Activated CD4-positive, alpha-beta T cell treated with anti-CD3 and anti-CD28 coated beads for 4 hours (primary cell): ENCODE measurements at places on chromosomes 11 and 22.
A peak's percentile ranks its signal among the peaks of the same experiment; 100 is the strongest.

GRCh38 chr11:64341429-64341828, 1.4 kb downstream of the CCDC88B start:
- no peak for DNase-seq

GRCh38 chr22:46090631-46091201, 59.6 kb upstream of the PPARA start:
- DNase-seq = no peak

GRCh38 chr22:22345781-22346180, 101.2 kb downstream of the VPREB1 start:
- DNase-seq = no peak

DNA sequence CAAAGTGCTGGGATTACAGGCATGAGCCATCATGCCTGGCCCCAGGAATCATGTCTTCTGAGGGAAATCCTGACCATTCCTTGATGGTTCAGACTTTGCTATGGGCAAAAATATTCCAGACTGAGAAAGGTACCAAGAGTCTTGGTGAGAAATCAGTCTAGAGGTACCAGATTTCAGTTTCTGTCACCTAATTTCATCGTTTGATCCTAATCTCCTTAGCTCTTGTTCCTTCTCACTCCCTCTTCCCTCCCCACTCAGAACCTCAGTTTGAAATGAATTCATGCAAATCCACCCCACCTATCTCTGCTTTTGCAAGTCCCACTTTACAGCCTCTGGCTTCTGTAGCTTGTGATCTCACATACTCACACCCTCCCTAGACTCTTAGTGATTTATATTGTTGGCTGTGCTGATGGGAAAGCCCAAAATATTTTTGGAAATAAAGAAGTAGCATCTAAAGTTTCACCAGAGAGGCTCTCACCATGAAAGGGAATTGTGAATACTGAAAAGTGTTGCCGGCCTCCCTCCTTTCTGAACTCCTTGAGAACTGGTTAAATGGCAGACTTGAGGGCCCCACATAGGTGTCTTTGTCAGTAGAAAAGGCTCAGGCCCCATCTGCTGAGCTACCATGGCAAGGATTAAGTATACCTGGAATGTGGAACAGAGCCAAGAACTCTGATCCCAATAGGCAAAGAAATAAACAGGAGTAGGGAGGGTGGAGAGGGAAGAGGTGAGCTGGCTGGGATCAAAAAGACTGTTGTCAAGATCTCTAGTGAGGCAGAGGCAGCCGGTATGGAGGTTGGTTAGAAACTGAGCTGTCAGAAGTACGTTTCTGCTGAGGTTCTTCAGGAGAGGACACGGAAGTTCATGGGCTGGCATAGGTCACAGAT, 190.5 kb upstream of the MTMR2 start:
- no peak for DNase-seq

GRCh38 chr11:952406-953385, 27.0 kb downstream of the AP2A2 start:
- no peak for DNase-seq

- DNase-seq = no peak
Observed at GRCh38 chr11:60378354-60378753, at the start of gene MS4A7. TSS of gene MS4A7 (plus strand) at chr11:60378532. CDS start at chr11:60383142, 4,610 bp downstream.

GRCh38 chr11:82811369-82811768, 77.7 kb upstream of the FAM181B start:
- no peak for DNase-seq

DNA sequence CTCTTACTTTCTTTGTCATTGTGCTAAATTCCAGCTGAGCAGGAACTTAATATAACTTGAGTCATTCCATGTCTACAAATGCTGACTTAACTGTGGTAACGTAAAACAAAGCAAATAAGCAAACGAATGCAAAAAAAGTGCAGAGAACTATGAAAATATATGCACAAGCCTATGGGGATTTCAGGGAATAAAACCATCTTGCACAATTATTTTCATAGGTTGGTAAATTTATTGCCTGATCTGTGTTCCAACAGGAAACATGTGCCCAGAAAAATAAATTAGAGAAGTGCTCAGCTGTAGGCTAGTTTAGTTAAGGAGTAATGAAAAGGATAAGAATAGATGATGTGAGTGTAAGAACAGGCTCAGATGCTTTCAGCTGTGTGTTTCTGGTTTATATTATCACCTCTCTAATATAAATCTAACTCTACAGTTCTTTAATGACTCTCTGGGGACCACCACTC, 1169.3 kb downstream of the LRRC4C start:
- DNase-seq = no peak

DNA sequence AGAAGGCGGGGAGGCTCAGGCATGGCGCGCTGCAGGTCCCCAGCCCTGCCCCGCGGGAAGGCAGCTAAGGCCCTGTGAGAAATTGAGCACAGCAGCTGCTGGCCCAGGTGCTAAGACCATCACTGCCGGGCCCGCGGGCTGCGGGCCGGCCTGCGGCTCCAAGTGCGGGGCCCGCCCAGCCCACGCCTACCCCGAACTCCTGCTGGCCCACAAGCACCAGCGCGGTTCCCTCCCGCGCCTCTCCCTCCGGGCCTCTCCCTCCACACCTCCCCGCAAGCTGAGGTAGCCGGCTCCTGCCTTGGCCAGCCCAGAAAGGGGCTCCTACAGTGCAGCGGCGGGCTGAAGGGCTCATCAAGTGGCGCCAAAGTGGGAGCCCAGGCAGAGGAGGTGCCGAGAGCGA, 4.6 kb upstream of the RDX start:
- DNase-seq = no peak

- DNase-seq = no peak
Observed at GRCh38 chr11:8326337-8326736, 62.7 kb upstream of the LMO1 start.

DNA sequence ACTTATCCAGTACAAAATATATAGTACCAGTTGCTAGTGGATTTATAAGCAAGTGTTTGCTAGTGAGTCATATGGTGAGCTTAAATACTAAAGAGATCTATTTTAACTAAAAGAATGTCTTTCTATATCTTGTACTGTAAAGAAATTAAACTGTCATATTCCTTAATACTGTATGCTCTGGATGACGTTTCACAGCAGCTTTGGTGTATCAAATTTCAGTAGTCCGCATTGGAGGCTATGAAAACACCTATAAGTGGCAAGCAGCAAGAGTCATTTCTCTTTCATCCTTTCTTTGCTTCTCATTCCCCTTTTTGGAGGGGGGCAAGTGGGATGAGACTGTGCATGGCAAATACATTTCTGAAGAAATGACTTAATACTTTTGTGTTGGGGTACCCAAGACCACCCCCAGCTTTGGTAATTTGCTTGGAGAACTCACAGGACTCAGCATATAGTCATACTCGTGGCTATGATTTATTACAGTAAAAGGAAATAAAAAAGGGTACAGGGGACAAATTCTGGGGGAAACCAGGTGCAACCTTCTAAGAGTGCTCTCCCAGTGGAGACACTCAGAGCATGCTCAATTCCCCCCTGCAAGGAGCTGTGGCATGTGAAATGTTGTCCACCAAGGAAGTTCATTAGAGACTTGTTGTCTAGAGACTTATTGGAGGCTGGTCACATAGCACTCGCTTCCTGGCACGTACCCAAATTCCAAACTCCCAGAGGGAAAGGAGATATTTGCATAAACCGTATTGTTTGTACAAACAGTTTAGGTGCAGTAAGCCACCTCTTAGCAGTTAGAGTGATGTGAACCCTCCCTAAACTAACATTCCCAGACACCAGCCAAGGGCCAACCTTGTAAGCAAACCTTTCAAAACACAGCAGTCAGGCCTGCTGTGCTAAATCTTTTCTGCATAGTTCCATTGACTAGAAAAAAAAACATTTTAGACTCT, 210.8 kb downstream of the PGR start:
- DNase-seq = no peak

DNA sequence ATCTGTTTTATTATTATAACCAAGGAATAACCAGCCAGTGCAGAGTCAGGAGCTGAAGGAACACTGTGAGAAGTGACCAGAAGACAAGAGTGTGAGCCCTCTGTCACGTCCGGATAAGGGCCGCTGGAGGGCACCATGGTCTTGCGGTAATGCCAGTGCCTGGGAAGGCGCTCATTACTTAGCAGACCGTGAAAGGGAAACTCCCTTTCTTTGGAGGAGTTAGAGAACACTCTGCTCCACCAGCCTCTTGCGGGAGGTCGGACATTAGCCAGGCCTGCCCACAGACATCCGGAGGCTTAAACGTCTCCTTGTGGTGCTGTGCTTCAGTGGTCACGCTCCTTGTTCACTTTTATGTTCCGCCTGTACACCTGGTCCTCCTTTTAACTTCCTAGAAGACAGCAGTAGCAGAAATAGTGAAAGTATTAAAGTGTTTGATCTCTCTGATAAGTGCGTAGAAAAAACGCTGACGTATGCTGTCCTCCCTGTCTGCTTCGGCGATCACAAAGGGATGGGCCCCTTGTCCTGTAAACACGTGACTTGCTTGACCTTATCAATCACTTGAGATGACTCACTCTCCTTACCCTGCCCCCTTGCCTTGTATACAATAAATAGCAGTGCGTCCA, 120.6 kb upstream of the LMO1 start:
- no peak for DNase-seq

DNA sequence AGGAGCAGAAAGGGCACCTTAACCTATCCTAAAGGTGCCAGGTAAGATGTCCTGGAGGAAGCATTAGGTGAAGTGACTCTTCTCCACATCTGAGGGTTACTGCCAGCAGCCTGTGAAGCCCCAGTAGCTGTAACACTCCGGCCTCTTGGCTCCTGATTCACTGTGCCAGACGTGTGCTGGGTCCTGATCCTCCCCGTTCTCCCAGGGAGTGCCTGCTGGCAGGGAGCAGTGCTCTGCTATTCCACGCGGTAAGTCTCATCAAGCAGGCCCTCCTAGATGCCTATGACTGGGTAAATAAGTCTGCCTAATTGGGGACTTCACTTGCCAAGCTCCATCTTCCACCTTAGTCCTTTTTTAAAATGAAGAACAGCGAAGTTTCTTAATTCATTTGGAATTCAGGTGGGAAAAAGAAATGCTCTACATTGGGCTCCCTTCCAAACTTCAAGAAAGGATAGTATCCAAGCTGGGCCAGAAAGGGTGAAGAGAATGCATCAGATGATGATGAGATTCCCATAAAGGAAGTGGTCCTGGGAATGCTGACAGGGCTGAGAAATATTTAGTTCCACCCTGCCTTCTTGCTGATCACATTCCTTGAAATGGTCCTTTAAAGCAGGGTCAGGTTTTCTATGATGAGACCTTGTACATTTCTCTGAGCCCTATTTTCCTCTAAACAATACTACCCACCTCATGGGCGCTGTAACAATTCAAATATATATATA, 188.0 kb downstream of the MAML2 start:
- no peak for DNase-seq

DNA sequence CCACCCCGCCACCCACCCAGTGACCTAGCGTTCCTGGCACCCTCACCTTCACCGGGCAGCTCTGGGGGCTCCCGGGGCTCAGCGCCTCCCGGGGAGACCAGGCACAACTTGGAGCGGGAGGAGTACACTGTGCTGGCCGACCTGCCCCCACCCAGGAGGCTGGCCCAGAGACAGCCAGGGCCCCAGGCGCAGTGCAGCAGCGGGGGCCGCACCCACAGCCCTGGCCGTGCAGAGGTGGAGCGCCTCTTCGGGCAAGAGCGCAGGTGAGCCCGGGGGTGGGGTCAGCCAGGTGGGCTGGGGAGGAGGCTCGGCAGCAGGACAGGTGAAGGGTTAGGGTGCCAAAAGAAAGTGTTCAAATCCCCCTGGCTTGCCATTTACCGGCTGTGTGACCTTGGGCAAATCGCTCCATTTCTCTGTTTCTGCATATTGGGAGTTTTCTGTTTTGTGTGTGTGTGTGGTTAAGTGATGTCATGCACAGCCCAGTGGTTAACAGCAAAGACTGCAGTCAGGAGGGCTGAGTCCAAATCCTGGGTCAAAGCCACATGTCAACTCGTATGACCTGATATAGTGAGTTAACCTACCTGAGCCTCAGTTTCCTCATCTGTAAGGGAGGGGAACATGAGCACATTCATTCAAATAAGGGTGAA, 29.5 kb downstream of the TRIOBP start:
- DNase-seq = no peak

- no peak for DNase-seq
Observed at GRCh38 chr11:67320011-67320410, 16.7 kb downstream of the SSH3 start.

DNA sequence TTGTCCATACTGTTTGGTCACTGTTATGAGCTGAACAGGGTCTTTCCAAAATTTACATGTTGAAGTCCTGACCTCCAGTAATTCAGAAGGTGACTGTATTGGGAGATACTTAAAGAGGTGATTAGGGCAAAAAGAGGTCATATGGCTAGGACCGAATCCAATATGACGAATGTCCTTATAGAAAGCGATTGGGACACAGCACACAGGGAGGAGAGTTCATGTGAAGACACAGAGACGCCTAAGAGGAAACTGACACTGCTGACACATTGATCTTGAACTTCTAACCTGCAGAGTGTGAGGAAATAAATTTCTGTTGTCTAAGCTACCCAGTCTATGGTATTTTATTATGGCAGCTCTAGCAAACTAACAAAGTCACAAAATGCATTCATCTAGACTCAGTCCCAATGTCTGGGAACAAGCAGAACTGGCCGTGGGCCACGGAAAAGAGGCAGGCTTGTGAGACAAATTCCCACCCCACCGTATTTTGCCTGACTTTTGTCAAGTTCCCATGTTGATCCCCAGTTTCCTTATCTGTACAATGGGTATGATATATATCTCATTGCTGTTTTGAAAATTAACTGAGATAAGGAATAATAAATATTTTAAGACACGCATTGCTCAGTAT, 295.0 kb downstream of the NTM start:
- DNase-seq = no peak

- DNase-seq = no peak
Observed at GRCh38 chr11:130636722-130637464, 188.4 kb downstream of the ADAMTS15 start.

- DNase-seq = peak; percentile 88
Observed at GRCh38 chr11:11798586-11799438, 43.0 kb upstream of the USP47 start.

GRCh38 chr11:2987881-2988861, 4.0 kb downstream of the NAP1L4 start:
- DNase-seq = peak; percentile 39

DNA sequence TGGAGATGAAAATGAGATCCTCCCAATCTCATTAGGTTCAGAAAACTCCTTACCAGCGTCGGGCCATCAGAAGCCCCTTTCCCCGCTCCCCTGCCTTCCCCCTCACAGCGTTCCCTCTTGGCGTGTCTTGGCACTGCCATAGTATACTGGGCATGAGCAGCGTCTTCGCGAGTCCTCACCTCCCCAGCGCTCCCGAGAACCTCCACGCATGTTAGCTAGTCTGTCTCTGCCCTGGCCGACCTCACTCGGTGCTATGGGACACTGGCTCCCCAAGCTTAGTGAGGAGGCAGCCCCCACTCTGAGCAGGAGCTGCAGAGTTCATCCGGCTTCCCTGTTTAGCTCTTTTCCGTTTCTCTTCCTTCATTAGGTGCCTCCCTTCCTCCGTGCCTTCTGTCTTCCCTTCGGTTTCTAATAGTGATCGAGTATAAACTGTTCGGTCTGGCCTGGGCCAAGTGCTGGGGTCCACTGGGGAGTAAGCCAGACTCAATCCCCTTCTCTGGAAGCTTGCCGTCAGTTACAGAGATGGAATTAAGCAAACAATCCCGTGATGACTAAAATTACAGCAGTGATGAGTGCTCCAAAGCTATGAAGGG, 63.8 kb upstream of the OPCML start:
- no peak for DNase-seq

- DNase-seq = peak; percentile 52
Observed at GRCh38 chr22:20131597-20131858, at the start of gene ZDHHC8. TSS of gene ZDHHC8 (plus strand) at chr22:20131804. CDS start at chr22:20131948, 144 bp downstream.

- DNase-seq = no peak
Observed at GRCh38 chr11:10785146-10785474, 23.6 kb downstream of the EIF4G2 start.
